Astrocyte (in vitro differentiated cells and primary cell): ENCODE measurements at places on chromosomes 12 and 14. TPM values are rescaled to one million over a fixed set of nuclear protein-coding genes. Genes with fewer than 3 reads are reported as not detected.

MSI1 gene
- total RNA-seq: 16.0 and 16.4 TPM in 2 replicates

FBXO34 gene
- total RNA-seq: 21.1 and 23.4 TPM in 2 replicates

DNA sequence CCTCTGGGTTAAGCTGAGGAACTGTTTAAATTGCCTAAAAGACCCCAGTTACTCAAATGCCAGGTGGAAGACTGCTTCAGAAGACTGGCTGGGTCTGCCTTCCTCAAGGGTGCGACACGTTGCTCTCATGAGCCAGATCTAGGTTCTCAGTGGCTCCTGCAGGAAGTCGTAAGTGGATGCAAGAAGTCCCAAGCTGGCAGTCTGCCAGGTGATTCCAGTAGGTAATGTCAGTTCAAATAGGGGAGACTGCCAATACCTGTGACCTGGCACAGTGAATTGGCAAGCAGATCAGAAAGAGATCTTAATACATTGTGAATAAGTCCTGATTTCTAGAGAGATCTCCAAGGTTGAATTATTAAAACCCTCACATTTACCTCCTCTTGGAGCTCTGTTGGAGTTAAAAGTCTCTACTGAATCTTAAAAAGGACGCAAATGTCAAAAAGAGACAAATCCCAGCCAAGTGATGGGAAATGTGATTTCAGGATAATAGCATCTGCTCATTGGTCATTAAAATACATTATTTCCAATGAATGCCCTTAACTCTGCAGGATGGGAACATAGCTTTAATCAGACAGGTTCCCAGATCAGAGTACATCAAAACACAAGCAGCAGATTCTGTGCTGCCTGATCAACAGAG, 98.8 kb upstream of the FRMD6 start:
- DNase-seq: no peak

TCL1B gene
- not detected in 2 replicates for total RNA-seq

DNA sequence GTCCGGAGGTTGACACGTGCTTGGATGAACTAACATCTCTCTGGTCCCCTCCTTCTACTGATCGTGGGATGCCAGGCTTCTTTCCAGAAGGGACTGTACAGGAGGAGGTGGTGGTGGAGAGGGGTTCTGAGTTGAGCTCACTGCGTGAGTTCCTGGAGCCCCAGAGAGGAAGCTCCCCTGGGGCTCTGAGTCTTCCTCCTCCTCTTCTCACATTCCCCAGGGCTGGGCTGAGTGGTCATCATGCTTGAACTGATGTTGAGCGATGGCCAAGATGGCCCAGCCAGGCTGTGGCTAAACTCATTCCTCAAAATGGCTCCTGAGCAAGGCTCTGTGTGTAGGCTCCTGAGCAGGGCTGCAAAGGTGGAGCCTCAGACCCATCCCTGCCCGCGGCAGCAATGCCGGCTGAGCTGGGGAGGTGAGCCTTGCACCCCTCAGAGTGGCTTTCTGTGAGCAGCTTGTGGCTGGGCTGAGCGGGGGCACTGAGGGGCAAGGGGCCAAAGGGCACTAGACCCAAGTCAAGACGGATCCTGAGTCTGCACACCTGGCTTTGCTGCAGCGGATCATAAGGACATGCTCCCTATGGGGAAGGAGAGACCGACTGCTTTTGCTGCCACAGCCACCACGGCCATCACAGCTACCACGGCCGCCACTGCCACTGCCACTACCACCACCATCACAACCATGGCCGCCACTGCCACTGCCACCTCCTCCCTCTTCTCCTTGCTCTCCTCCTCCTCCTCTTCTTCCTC, 35.4 kb downstream of the MEG3 start:
- no peak for DNase-seq

DNA sequence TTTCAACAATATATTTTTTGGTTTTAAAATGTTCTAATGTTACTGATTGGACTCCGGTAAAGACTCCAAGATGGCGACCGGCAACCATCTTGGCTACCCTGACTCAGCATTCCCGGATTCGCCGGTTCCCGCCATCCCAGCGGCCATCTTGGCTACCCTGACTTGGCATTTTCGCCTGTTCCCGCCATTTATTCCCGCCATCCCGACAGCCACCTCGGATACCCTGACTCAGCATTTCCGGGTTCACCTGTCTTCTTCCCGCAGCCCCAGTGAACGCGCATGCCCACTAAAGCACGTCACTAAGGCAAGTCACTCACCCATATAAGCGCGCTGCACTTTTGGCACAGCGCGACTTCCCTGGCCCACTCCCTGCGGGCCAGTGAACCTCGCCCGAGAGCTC, 9.0 kb upstream of the LRFN5 start:
- DNase-seq: no peak

DNA sequence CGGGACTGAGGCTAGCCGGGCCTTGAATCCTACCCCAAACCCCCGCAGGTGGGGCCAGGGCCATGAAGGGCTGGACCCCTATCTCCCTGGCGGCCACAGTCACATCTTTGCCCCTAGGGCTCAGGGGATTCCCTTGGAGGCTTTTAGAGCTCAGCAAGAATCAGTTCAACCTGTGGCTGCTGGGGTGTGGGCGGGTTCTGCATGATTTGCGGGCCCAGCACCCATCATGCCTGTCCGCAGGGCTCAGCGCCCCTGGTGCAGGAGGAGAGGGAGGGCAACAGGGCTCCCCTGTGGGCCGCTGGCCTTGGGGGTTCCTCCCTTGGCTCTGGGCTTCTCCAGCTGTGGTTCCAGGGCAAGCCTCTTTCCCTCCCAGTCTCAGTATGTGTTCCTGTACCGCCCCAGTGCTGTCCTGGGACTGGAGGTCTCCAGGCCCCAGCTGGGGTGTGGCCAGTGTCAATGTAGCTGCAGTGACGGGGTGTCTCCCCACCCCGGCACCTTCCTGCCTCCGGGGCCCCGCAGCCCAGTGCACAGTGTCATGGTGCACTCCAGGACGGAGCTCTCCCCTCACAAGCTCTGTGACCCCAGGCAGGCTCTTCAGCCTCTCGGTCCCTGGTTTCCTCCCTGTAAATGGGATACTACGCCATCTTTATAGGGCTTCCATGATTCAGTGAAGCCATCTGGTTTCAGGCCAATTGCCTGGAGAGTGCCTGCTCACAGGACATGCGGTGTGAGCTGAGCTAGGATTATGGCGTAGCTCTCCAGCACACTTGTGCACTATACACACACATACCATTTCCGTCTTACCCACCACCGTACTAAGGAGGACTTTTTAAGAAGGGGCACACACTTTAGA, 9.9 kb upstream of the LBHD2 start:
- DNase-seq: no peak

DNA sequence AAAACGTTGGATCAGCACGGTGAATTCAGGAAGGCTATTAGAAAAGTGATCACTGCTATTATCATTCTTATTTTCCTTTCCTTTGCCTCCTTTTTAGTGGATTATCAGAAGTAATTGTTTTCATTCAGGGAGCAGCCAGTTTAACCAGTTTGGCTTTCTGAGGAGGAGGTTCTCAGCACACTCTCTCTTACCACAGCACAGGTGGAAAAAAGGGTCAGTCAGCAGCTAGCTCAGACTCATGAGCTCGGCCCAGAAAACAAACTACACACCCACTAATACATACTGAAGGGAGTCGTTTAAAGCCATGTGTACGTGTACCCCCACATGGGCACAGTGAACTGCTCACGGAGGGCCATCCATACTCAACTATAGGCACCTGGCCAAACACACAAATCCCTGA, 23.2 kb upstream of the MAGOHB start:
- no peak for DNase-seq

NFE2 gene
- 0.29 and 0.41 TPM in 2 replicates for total RNA-seq

CHMP4A gene
- 26.7 and 32.2 TPM in 2 replicates for total RNA-seq

DNA sequence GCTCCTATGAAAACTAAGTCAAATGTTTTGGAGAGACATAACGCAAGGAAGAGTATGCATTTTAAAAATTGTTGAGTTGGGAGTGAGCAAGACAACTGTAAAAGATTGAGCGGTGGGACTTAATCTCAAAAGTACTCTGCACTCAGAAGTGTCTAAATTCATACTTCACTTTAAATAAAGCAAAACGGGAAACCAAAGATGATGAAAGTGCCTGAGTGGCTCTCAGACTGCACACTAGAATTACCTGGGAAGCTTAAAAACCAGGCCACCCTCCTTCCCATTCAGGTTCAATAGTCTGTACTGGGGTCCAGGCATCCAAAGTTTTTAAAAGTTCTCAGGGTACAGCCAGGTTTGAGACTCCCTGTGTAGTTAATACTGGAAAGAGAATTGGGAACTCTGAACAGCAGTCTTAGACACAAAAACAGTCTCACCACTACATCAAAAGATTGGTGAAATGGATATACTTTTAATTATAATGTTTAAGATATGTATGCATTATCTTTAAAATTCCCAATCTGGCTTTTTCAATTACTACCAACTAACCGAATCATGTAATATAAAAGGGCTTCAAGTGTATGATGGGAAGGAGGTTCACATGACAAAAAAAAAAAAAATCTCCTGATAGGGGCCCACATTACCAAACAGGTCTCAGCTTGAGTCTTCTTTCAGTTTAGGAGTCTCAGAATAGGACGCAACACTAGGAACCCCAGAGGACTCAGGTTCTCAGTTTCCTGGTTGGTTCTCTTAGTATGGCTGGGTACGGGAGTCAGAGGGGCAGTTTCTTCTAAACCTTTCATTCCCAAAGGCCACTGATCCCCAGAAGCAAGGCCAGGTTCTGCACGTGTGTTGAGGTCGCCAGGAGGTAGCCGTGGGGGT, 1.0 kb downstream of the HOMEZ start:
- DNase-seq: no peak

DNA sequence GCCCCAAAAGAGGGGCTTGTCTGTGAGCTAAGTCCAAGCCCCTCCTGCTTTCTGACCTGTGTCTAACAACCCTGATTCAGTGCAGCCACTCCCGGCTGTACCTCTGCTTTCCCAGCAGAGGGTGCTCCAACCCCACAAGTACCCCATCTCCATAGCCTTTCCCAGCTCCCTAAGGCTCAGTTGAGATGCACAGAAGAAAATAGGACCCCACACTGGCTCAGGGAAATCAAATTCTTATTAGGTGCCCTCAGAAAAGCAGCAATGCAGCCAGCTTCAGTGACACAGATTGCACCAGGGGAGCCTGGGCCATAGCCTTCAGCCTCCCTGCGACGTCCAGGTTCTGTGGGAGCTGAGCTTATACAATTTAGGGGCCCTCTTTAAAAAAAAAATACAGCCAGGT, 49.9 kb downstream of the LRRC74A start:
- DNase-seq: peak; percentile 42

KCNMB4 gene
- total RNA-seq: 8.3 and 10.5 TPM in 2 replicates

SDR39U1 gene
- 27.6 and 28.1 TPM in 2 replicates for total RNA-seq

GRCh38 chr14:103773521-103773920, 57.9 kb downstream of the ZFYVE21 start:
- no peak for DNase-seq

RFX4 gene
- total RNA-seq: 0.07 TPM in 1 of 2 replicates, not detected in the other

SERPINA12 gene
- not detected in 2 replicates for total RNA-seq

- no peak for DNase-seq
These were observed 8.0 kb upstream of the MYH6 start for GRCh38 chr14:23415821-23416778.

GRCh38 chr12:52522346-52523011, 2.3 kb upstream of the KRT5 start:
- DNase-seq: peak; percentile 30

DNA sequence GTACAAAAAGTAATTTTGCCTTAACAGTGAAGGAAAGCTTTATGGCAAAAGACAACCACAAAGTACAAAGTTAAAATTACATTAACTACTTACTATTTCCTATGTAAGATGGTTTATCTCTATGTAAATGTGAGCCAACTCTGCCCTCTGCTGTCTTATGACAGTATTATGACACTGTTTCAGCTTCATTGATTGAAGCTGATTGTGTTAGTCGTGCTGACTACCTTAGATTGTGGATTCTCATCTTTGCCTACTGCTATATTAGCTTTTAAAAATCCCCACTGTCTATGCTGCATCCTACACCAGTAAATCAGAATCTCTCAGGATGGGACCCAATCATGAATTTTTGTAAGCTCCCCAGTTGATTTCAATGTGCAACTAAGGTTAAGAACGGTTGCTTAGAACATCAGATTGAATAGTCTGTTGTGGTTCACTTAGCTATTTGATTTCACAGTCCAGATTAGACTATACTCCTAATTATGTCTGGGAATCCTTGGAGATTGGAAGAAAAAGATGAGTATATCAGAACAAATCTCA, 12.2 kb upstream of the SPTB start:
- peak; percentile 44 for DNase-seq

DNA sequence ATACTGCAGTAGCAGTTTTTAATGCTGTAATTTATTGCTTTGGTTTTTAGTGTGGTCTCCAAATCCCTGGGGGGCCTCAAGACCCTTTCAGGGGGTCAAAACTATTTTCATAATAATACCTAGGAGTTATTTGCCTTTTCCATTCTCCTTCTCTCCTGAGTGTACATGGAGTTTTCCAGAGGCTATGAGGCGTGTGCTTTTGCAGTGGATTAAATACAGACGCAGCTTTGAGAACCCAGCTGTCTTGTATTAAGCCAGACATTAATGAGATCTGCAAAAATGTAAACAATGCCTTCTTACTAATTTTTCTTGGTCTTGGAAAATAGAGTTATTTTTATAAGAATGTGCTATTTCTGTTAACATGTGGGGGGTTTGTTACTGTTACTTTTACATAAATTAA, 68.6 kb downstream of the SLC25A47 start:
- DNase-seq: no peak

DNA sequence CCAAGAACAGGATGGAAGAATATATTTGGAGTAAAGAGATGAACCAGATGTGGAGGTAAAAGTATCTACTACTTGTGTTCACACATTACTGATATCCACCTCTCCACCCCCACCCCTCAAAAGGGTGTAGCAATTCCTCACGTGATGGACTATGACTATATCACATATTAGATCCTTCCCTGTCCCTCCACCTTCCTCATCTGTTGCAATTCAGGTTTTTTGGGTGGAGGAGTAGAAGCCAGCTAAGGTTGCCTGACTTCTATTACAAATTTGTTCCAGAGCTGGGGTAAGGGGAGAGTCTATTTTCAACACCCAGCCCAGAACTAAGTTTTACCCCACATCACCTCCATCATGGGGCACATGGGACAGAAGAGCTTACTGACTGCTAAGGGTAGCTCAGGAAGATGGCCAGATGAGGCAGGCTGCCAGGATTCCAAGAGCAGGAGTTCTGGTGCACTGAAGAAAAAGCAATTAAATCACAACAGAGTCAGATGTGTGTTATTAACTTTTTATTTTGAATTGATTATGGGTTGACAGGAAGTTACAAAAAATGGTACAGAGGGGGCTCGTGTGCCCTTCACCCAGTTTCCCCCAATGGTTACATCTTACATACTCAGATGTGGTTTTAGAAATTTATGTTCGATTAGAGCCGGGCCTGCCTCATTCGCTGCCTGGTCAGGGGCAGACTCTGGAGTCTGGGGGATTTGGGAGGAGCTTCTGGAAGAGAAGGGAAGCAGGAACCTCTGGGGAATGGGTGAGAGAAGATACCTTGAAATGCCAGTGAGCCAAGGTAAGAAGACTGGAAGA, 2.1 kb downstream of the RNASE13 start:
- DNase-seq: no peak

FOXM1 gene
- total RNA-seq: 3.9 and 7.1 TPM in 2 replicates

BEST3 gene
- 1.0 and 1.2 TPM in 2 replicates for total RNA-seq

- DNase-seq: no peak
These were observed 7.5 kb downstream of the PSMC1 start for GRCh38 chr14:90263748-90264449.

KRT4 gene
- total RNA-seq: not detected in 2 replicates
